ENCODE measurements at places on chromosomes 13 and 19.
A peak's percentile ranks its signal among the peaks of the same experiment; 100 is the strongest.

DNA sequence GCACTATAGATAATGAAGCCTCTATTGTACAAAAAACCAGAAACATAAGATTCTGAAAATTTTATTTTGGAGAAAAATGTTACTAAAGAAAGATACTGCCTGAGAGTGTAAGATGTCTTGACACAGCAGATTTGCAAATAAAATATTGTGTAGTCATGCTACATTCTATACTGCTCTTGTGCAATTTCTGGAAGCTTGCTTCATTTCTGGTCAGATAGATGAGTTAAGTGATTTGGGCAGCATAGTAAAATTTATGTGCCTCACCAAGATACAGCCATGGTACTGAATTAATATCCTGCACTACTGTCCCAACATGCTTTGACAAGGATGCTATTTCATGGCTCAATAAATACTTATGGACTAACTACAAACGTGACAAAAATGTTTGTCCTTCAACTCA is 55.1 kb upstream of the STARD13 start:
- DNase-seq: no peak

GRCh38 chr19:34976611-34977010 is 12.6 kb upstream of the ZNF792 start:
- DNase-seq: no peak

DNA sequence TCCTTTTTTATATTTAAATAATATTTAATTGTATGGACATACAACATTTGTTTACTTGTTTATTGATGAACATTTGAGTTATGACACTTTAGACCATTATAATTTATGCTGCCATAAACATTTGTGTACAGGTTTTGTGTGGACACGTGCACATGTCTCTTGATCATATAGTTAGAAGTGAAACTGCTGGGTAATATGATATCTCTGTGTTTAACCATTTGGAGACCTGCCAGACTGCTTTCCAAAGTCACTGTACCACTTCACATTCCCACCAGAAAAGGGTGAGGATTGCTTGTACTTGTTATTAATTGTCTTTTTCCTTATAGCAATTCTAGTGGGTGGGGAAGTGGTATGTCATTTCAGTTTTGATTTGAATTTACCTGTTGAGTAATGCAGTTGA is 145.6 kb upstream of the KLHL1 start:
- DNase-seq: peak; percentile 80

DNA sequence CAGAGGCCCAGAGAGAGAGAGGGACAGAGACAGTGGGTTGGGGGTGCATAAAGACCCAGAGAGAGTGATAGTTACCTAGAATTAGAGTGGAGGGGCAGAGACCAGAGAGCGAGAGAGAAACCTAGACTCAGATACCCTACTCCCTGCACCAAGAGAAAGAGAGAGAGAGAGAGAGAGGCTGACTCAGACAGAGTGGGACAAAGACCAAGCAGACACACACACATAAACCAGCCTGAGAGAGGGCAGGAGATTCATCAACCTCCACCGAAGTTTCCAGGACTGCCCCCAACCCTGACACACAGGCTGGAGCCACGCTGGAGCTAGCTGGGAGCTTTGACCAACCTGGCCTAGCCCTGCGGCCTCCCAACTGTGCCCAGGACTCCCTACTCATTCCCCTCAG is 12.9 kb downstream of the SYT3 start:
- no peak for DNase-seq

DNA sequence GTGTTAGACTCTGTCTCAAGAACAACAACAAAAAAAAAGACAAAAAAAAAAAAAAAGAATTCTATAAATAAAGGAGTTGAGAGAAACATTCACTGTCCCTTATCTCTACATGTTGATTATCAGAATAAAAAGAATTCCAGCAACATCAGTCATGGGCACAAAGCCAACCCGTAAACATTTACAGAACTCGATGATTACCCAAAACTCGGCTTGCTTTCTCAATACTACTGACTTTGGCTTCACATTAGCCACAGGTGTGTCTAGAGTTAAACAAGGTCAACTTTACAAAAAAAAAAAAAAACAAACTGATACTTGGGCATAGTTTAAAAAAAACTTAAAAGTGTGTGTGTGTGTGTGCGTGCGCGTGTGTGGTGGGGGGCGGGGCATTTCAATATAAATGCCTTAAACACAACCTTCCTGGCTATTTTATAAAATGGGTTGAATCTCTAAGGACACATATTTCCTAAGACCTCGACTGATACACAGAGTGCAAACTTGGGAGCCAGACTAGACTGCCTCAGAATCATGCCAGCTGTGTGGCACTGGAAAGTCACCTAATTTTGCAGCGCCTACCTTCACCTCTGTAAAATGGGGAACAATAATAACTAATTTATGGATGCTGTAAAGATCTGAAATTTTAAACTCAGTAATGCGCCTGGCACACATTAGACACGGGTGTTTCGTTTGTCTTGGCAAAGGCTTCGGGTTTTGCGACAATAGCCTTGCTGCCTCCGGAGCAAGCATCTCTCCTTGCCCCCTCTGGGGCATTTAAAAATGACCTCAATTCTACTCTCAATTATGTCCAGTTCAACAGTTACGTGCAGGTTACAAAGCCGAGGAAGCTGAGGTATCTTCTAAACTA is 922 bp downstream of the EBPL start:
- no peak for DNase-seq

DNA sequence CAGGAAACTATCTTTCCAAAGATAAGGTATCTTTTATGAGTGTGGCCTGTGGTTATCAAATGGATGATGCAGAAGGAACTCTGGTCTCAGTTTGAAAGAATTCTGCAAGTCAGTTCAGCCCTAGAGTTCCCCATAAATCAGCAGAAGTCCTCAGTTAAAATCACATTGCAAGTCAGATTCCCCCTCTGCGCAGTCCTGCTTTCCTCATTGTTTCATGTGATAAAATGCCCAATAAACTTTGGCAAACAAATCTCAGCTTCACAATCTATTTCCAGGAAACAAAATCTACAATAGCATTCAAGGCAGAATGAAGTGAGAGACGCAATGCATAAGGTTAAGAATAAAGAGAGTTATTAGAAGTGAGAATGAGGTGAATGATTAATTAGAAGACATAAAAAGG is 216.3 kb upstream of the KLHL1 start:
- no peak for DNase-seq

GRCh38 chr19:12527034-12527836 is 24.0 kb downstream of the ZNF564 start:
- no peak for DNase-seq

GRCh38 chr13:41942462-41943094 is 18.3 kb downstream of the VWA8 start:
- DNase-seq: no peak

DNA sequence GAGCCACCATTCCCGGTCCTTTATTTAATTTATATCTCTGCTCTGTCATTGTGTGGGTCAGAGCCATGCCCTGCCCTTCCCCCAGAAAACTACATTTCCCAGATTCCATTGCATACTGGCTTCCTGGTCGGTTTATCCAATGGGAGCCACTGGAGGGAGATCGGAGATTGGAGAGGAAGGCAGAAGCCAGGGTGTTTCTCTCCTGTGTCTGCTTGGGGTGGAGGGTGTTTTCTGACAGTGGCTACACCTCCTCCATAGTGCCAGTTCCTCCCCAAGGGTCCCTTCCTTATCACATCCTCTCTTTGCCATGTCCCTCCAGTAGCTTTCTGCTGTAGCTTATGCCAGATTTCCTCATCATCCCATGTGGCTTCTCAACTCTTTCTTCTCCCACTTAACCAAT is 19.0 kb downstream of the OLFM2 start:
- DNase-seq: no peak

- DNase-seq: no peak
Measured at GRCh38 chr19:23520441-23520840, 125.2 kb upstream of the ZNF91 start.

DNA sequence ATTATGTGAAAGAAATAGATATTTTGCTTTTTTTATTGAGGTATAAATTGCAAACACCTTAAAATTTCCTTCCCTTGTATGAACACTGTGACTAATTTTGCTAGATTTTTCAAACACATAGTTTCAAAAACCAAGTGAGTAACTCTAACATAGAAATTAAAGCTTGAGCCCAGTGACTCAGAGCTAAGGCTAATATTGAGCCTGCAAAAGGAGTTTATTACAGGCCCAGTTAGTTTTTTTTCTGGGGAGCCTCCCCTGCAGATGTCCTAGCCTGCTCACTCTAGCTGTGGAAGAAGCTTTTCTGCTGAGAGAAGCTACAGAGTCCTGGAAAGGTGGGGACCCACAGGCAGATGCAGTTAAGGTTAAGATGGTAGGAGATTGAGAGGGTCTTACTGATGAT is 3.4 kb downstream of the ZNF430 start:
- DNase-seq: no peak

GRCh38 chr13:95499811-95500712 is 52.5 kb upstream of the CLDN10 start:
- DNase-seq: no peak

DNA sequence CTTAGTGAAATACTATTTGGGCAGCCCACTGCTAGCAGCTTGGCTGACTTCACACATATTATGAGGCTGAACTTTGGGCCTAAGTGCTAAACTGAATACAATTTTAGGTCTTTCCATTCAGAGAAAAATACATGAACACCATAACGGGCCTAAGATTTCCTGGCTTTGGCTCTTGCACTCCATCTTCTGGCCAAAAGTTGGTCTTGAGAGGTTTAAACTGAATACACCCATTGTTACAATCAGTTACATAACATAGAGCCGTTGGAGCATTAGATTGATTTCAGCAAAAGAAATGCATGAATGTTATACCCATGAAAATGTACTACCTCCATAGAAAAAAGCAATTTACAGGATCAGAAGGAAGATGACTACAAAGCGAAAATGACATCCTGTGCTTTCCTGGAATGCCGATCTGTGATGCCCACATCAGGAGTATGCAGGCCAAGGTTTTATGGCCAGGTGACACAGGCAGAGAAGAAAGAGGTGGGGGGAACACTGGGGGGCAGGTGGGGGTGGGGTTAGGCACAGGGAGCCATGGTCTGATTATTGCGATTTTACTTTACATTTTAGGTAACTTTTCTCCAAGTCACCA is 11.1 kb upstream of the SHISA2 start:
- no peak for DNase-seq

DNA sequence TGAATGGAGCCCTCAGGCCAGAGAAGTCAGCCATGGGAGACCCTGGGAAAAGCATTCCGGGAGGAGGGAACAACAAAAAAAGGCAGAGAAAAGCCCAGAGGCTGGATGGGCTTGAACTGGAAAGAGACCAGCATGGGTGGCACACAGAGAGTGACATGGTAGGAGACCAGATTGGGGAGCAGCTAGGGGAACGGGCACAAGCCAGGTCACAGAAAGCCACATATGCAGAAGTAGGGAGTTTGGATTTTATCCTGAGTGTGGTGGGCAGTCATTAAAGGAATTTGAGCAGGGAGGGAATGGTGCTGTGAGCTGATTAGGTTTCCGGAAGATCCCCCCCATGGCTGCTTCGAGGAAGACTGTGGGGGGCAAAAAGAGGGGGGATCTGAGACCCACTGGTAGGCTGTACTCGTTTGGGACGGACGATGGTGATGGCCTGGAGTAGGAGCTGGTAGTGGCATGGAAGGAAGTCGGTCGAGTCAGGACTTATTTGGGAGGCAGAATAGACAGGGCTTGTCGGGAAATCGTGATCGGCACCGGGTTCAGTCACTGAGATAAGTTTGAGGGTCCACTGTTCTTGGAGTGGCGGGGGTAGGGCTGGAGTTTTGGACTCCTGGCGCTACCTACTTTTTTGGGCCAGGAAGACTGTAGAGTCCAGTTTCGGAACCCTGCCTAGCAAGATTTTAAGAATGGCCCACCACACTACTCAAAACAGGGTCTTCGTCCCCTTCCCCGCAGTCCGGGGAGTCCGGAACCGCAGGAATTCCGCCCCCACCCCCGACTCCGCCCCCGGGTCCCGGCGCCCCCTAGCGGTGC is 949 bp downstream of the SERTAD1 start:
- DNase-seq: no peak

DNA sequence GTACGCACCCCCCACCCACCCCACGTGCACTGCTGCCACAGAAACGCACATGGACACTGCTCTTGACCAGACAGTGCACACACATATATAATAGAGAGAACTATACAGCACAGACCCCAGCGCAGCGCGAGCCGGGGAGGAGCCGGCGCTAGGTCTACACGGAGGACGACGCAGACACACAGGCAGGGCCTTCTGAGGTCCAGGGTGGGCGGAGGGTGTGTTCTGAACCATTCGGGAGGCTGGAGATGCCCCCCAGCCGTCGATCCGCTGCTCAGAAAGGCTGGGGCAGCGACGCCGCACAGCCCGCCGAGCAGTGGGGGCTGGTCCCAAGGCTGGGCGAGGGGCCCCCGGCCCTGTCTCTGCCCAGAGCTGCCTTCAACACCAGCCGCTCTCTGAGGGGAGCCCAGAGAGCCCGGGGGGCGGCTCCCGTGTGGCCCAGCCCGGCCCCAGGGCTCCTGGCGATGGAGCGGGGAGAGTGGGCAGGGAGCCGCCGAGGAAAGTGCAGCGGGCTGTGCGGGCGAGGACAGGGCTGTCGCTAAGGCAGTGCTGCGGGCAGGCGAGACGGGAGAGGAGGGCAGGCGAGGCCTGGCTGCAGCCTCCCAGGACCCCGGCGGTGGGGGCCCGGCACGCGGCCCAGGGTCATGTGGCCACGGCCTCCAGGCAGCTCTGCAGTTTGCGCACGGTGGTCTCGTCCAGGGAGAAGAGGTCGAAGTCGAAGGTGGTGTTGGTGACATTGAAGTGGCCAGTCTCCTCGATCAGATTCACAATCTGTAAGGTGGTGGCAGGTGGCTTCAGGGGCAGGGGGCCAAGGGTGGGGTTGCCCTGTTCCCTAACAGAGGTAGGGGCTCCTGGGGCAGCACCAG is 67.1 kb downstream of the MLLT1 start:
- DNase-seq: no peak

GRCh38 chr13:47845981-47846380 is 155.1 kb downstream of the SUCLA2 start:
- DNase-seq: no peak

GRCh38 chr13:75414036-75414827 is 67.7 kb downstream of the TBC1D4 start:
- no peak for DNase-seq

- DNase-seq: no peak
Measured at GRCh38 chr13:94298346-94298745, 181.1 kb downstream of the DCT start.

GRCh38 chr19:11204943-11205349 is 7.6 kb upstream of the KANK2 start:
- DNase-seq: no peak

DNA sequence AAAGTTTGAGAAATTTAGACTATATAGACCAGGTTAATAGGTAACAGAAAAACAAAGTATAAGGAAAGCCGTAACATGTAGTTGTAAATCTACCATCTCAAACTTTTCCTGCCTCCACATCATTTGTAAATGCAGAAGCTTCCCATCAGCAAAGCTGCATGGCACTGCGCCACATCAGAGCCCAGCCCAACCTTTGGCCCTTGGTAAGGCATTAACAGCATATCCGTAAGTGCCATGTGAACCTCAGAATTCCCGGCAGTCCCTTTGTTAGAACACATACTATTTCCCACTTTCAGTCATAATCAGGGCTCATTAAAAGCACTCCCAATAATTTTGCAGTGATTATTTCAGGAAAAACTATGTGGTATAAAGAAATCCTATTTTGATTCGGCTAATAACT is 51.6 kb downstream of the MPHOSPH8 start:
- DNase-seq: no peak

- DNase-seq: no peak
Measured at GRCh38 chr19:43872547-43873336, 45.6 kb downstream of the ZNF283 start.

GRCh38 chr19:40802300-40803169 is 3.5 kb downstream of the EGLN2 start:
- DNase-seq: no peak

- DNase-seq: no peak
Measured at GRCh38 chr13:44668688-44669087, 92.6 kb upstream of the TSC22D1 start.

- no peak for DNase-seq
Measured at GRCh38 chr19:7953576-7953975, 10.1 kb upstream of the TIMM44 start.

All from NCI-H1436 treated with DMSO at 0.1 percent for 48 hours (cell line).